Urinary bladder (tissue), 4 donors: ENCODE measurements at places on chromosomes 1 and 21. TPM values are rescaled to one million over a fixed set of nuclear protein-coding genes. Genes with fewer than 3 reads are reported as not detected.

TFF3 gene
- 9.9 TPM for polyA plus RNA-seq

UMODL1 gene
- not detected for polyA plus RNA-seq

AVPR1B gene
- not detected for polyA plus RNA-seq

PAQR6 gene
- 1.5 TPM for polyA plus RNA-seq
